ENCODE measurements at places on chromosomes 13 and 19.

- no peak for DNase-seq
These were observed 536 bp upstream of the NCR1 start for GRCh38 chr19:54905421-54905802.

- no peak for DNase-seq
These were observed 53.4 kb downstream of the KCNC3 start for GRCh38 chr19:50275577-50276368.

DNA sequence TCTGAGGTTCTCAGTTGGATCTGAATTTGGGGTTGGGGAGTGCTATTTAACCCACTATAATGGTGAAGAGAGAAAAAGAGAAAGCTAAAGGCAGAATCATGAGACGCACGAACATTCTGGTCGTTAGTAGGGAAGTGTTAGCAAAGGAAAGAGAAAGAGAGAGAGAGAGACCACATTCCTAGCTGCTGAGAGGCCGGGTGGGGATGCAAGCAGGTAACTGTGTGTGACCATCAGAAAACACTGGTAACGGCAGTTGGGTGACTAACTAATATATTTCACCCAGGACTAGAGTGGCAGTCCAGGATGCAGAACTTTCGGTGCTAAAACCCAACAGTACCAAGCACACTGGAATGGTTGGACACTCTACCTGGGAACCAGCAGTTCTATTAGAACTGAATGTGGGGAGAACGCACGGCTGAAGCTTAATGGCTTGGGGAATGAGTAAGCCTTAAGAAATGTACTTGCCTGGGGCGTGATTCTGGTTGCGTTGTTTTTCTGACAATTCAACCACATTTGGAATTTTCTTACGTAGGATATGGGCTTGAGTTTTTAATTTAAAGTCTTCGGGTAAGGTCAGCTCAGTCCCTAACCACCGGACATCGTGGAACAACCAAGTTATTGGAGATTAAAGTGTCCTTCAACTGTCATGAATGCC lies 130.2 kb downstream of the DNAJC15 start:
- DNase-seq = no peak

DNA sequence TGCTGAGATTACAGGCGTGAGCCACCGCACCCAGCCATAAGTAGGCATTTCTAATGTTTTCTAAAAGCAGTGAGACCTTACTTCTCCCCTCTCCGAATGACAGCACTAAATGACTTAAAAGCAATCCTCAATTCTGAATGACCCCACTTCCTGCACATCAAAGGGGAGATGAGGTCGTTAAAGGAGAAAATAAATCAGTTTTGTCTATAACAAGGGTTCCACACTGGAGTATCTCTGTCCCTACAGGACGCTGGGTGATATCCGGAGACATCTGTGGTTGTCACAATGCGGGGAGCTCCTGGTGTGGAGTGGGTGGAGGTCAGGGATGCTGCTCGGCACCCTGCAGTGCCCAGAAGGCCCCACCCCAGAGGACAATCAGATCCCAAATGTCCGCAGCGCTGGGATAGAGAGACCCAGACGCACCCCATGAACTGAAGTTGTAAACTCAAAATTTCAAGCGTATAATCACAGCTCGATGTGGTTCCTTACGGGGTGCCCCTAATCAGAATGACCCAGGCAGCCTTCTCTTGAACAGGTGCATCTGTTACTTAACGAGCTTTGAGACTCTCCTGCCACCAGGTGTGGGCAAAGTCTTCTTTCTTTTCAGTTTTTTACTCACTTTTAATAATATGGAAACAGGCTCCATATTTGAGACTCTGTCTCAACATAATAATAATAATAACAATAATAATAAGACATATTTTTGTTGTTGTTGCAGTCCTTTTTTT lies 2.9 kb downstream of the GNG7 start:
- DNase-seq = no peak

DNA sequence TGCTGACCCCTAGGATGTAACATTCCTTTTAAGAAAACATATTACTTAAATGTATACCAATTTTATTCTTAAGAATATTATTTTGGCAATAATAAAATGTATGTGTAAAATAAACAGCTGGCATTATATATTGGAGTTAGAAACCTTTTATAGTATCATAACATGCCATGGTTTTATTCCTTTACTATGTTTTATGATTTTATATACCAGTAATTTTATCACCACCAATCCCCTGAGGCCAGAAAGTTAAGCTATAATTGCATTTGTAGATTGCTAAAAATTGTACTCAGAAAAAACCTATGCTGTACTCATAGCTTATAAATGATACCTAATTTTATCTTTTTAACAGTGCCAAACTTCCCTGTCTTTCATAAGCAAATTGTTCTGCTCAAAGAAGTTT lies 17.9 kb downstream of the GPALPP1 start:
- DNase-seq = no peak

- DNase-seq = peak; percentile 29
These were observed 13.2 kb downstream of the NUCB1 start for GRCh38 chr19:48913114-48913889.

DNA sequence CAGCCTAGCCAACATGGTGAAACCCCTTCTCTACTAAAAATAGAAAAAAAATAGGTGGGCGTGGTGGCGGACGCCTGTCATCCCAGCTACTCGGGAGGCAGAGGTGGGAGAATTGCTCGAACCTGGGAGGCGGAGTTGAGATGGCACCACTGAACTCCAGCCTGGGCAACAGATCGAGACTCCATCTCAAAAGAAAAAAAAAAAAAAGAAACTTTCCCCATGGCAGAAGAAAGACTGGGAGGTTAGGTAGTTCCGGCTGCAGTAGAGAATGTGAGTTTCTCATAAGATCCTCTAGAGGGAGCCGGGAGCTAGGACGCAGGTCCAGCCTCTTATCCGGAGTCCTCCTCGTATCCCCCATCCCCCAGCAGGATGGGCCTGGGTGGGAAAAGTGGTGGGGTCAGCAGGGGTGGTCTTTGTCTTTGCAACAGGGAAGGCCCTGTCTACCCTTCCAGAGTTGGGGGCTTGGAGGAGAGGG lies 13.2 kb upstream of the CREB3L3 start:
- DNase-seq = peak; percentile 33

DNA sequence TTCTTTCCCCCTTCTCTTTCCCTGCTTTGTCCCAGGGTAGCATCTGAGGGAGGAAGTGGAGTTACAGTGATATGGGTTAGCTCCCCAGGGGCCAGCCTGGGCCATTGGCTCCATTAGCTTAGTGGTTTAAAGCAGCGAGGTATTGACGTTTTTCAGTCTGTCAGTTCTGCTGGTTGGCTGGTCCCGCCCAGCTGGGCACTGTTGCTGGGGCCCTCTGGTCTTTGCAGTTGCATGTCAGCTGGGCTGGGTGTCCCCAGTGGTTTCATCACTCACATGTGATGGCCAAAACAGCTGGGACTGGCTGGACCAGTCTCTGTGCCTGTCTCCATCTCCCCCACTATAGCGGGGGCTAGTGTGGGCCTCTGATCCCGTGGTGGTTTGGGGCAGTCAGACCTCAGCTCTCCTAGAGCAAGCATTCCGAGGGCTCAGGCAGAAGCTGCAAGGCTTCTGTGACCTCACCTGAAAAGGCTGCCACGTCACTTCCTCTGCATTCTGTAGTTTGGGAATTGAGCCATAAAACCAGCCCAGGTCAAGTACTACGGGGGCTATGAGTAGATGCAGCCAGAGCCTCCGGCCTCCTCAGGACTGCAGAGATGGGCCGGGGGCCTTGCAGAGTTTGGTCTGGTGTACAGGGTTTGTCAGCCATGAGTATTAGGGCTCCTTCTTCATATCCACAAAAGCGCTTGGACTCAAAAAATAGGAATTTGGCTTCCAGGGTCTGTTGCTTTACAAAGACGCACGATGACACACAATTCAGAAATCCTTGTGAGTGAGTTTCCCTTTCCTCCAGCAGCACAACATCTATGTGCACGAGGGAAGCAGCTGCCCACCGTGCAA lies 30.0 kb downstream of the TSSK6 start:
- DNase-seq = no peak

GRCh38 chr13:74883834-74884233 lies 598.1 kb downstream of the TBC1D4 start:
- DNase-seq = no peak

GRCh38 chr13:39894586-39894985 lies 239.1 kb downstream of the COG6 start:
- no peak for DNase-seq

DNA sequence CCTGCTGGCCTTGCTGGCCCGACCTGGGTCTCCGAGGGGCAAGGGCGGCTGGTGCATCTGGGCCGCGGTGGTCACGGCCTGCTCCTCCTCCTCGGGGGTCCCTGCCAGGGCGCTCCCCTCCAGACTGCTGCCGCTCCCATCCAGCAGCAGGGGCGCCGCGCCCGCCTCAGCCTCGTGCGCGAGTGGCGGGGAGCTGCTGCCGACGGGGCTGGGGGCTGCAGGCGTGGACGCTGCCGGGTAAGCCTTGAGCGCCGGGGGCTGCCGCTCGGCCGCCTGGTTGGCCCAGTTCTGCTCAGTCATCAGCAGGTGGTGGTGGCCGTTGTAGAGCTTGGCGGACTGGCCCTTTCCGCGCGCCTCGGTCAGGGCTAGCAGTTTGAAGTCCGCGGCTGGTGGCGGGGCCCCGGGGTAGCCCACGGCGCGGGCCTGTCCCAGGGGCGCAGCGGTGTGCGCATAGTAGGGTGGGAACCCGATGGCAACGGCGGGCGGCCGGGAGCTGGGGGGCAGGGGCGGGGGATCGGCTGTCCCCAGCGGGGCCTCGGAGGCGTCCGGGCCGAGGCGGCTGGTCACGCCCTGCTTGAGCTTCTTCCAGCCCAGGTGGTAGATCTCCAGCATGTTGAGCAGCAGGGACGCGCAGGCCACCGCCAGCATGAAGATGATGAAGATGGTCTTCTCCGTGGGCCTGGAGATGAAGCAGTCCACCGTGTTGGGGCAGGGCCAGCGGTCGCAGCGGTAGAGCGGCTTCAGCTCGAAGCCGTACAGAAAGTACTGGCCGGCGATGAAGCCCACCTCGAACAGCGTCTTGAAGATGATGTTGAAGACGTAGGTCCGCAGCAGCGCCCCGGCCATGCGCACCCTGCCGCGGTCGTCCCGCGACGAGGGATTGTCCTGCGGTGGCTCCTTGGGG lies 18.6 kb downstream of the GJA3 start:
- DNase-seq = no peak

DNA sequence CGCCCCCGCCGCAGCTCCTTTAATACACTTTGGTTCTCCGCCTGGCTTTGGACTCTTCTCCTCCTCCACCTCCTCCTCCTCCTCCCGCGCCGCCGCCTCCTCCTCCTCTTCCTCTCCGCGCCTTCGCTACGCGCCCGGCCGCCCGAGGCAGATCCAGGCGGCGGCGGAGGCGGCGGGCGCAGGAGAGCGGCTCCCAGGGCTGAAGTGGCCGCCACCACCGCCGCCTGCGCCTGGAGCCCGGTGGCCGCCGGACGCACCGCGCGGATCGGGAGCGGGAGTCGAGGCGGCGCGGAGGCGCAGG lies at the start of gene ZIC2:
TSS of gene ZIC2 (plus strand) at position 50 of the 301 bp plus-strand sequence. CDS start 281 bp downstream, outside the sequence.
- DNase-seq = no peak

GRCh38 chr13:67099494-67099893 lies 130.6 kb downstream of the PCDH9 start:
- DNase-seq = no peak

- no peak for DNase-seq
These were observed 87.1 kb downstream of the ZNF486 start for GRCh38 chr19:20254121-20254520.

Data from NCI-H1930 (cell line).